Mucosa of descending colon (tissue), 3 donors: ENCODE measurements at places on chromosomes 6 and 20. TPM values are rescaled to one million over a fixed set of nuclear protein-coding genes. Genes with fewer than 3 reads are reported as not detected.
A peak's percentile ranks its signal among the peaks of the same experiment; 100 is the strongest.

DNA sequence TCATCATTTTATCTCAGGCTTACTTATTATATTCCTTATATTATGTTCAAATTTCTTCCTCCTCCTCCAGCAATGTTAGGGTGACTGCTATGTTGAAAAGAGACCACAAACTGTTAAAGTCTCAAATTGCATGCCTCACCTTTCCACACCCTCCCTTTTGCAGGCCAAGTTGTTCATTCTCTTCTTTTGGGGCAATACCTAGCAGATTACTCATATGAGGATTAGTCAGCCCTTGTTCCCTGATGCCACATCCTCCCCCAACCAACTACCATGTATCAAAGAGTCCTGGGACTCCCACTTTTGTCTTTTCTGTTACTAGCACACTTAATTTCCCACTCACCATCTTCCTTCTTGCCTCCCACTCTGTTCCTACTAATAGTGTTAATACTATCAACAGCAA lies 434.7 kb downstream of the BCKDHB start:
- no peak for DNase-seq

GRCh38 chr6:77620278-77620882 lies 32.5 kb upstream of the MEI4 start:
- no peak for DNase-seq

GRCh38 chr20:57114290-57115005 lies 152.0 kb downstream of the BMP7 start:
- DNase-seq, result no peak

DNA sequence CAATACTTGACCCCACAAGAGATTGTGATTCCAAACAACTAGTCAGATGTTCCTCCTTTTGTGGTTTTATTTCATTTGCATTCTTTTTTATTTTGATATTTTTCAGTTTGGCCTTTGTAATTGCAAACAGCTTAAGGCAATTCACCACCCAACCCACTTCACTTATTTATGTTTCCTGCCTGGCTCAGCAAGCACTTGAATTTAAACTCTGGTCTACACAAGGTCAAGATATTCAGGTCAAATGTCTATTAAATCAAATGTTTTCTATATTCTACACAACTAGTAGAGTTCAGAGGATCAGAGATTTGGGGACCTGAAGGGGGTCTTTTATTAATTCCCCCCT lies 100.1 kb downstream of the SGK1 start:
- DNase-seq, result no peak

DNA sequence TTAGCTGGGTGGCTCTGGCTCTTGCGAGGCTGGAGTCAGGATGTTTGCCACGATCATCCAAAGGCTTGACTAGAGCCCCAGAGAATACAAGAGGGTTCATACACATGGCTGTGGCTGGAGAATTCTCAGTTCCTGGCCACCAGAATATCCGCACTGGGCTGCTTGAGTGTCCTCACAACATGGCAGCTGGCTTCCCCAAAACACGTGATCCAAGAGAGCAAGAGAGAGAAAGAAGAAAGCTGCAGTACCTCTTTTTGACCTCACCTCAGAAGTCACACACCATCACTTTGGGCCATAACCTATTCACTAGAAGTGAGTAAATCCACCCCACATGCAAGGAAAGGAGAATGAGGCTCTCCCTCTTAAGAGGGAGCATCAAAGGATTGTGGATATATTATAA lies 21.5 kb upstream of the BPIFB1 start:
- no peak for DNase-seq

GRCh38 chr6:8352335-8352965 lies 82.9 kb downstream of the SLC35B3 start:
- DNase-seq, result no peak

DNA sequence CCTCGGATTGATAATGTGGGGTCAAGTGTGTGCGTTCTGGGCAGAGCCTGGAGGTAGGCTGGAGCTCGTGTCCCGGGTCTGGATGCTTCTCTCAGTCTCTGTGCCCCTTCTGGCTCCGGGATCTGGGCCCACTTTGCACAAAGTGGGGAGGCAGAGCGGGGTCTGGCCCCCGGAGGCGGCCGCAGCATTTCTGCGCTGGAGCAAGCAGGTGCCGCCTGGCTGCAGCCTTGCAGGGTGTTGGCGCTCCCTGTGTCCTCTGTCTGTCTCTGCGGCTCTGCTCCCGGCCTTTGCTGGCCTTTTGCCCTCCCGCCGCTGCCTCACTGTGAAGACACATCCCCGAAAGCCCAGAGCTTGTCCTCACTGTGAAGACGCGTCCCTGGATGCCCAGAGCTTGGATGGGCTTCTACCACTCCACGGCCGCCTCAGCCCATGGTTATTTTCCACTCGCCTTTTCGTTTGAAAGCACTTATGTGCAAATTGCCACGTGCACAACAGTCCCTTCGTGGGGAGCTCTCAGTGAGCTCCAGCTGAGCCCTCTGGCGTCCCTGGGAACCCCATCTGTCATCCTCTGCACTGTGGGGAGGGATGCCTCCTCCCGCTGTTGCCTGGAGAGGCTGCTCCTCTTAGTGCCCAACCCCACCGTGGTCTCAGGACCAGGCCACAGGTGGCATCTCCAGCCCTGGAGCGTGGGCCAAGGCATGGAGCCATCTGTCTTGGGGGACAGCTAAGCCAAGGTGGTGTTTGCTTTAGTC lies 17.4 kb downstream of the SLCO4A1 start:
- DNase-seq, result no peak

GRCh38 chr6:151014404-151015100 lies 149.1 kb downstream of the MTHFD1L start:
- DNase-seq, result peak; percentile 66

DNA sequence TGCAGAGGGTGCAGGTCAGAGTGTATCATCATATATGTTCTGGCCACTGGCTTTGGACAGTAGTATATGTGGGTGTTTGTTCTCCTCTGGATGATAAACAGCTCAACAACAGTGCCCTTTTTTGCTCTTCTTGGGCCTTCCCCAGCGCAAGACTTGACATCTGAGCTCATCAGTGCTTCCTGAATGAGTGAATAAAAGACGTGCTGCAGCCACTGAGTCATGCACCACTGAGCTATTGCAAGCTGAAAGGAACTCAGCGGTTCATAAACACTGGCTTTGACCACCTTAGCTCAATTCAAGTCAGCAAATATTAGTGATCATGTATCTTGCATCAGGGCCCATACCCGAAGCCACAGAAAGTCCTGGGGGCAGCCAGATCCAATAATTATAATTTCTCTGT lies 105.3 kb upstream of the KCNG1 start:
- DNase-seq, result no peak

DNA sequence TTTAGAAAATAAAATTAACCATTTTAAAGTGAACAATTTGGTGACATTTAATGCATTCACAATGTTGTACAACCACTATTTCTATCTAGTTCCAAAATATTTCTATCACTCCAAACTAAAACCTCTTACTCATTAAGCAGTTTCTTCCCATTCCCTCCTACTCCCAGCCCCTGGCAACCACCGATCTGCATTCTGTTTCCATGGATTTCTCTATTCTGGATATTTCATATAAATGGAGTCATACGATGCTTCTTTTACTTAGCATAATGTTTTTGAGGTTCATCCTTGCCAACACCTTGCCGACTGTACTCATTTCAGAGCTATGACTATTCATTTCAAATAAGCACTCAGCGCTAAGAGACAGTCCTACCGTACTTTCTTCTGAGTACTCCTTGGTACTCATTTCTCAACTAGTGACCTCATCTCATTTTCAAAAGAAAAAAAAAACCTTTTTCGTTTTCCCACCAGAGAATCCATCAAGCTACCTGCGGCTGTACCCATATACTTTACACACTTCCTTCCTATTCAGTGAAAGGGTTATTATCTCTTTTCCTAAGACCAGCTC lies 259.2 kb downstream of the UTRN start:
- DNase-seq, result no peak

DNA sequence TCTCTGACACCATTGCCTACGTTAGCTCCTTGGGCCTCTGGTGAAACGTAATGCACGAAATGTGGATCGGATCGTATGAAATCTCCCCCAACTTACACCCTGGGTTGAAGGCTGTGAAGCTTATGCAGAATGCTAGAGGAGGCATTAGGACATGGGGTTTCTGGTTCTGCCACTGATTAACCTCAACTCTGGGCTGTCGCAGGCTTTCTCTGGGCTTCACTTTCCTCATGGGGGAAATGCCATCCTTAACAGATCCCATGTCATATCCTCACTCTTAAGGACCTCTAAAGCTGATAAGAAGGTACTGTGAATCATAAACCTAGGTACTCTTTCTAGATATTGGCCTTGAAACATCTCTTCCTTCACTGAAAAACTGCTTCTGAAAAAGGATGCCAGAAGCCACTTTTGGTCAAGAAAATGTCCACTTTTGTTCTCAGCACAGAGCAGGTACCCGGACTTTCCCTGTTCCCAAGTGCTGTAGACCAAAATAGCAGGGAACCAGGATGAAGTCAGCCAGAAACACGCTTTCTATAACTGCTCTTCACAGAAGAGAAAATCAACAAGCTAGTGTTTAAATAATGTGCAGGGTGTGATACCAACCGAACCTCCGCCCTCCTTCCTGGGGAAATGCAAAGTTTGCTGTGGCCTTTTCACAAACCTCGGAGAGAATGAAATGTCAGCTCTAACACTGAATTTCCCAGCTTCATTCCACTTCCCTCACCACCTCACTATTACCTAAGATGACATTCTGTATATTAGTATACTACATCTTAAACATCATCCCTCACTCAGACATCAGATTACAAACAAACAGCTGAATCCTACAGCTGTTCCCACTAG lies 118.9 kb downstream of the BACH2 start:
- no peak for DNase-seq

- DNase-seq, result no peak
Measured at GRCh38 chr20:58618351-58619076, 32.6 kb upstream of the STX16 start.

GRCh38 chr6:99241905-99242534 lies 107.5 kb downstream of the FAXC start:
- no peak for DNase-seq

GRCh38 chr6:11419763-11420453 lies 117.6 kb upstream of the TMEM170B start:
- DNase-seq, result no peak

- DNase-seq, result no peak
Measured at GRCh38 chr6:18465410-18466154, 78.4 kb downstream of the RNF144B start.

DNA sequence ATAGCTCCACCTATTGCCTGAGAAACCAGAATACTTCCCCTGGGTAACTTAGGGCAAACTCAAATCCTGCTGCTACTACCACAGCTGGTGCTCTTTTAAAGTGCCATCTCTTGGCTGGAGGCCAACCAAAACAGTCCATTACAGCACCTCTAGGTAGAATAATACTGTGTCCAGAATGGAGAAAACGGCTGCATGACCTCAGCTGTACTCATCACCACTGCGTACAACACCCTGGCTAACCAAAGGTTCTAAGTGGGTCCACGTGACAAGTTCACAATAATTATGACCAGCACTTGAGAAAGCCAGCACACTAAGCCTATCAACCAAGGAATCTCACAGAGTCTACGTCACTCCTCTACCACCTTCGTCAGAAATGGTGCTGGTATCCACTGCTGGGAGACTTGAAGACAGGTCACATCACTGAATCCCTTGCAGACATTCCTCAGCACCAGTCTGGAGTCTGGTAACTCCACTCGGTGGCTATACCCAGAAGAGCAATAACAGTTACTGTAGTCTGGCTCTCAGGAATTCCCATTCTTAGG lies 40.9 kb upstream of the PKIB start:
- DNase-seq, result no peak

- no peak for DNase-seq
Measured at GRCh38 chr6:36594816-36595643, 868 bp downstream of the SRSF3 start.

GRCh38 chr6:132919045-132919860 lies 104.9 kb downstream of the RPS12 start:
- peak; percentile 23 for DNase-seq

DNA sequence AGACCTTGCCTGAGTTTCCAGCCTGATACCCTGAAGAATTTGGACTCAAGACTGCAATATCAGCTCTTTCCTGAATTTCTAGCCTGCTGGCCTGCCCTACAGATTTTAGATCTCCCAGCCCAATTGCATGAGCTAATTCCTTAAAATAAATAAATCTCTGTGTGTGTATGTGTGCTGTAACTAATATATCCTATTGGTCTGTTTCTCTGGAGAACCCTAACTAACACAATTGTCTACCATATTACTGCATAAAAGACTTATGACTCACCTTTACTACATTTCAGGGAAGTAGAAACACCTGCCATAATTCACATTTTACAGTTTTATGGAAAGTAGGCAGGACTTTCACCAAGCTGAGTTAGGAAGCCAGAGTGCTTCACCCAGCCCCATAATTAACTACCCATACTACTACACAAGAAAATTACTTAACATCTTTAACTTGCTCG lies 90.7 kb upstream of the BEND6 start:
- DNase-seq, result no peak

DNA sequence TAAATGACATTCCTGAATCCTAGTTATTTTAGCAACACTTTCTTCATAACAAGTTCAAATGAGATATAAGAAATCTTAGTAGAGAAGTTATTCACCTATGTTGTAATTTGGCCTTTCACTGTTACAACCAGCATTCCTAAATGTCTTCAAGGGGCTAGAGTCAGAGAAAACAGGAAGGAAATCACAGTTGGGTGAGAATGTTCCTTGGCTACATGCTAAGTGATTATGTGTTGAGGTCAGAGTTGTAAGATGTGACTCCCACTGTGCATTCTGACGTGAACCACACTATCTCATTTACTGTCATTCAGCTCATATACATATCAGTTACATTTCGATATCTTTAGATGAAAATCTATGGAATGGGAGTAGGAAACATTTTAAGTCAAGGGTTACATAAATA lies 51.0 kb upstream of the MLIP start:
- no peak for DNase-seq

DNA sequence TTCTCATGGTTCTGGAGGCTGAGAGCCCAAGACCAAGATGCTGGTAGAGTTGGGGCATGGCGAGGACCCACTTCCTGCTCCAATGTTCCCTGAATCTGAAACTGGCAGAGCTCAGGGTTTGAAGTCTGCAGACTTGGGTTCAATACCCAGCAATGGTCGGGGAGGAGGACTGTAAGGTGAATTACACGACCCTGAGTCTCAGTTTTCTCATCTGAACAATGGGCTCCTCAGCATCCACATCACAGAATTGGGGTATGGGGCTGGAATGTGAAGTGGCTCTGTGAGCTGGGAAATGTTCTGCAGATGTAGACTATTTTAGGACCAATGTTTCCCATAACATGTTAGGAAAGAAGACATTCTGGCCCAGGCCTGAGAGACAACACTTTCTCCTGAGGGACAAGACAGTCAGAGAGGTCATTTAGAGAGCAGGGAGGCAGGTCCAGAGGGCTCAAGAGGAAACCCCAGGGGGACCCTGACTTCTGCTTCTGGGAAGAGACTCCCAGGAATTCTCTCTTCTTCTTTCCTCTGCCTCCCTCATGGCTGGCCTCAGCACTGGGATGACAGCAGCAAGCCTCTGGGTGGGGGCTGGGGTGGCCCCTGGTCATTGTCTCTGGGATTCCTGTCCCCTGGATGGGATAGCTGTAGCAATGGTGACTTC lies 141.3 kb upstream of the PMEPA1 start:
- DNase-seq, result no peak

ECT2L gene
- not detected for total RNA-seq

TRAPPC3L gene
- not detected for total RNA-seq

TBX18 gene
- total RNA-seq, result 1.7 TPM

PLCB1 gene
- total RNA-seq, result 8.8 TPM

AIF1 gene
- 28.4 TPM for total RNA-seq

TRIM40 gene
- total RNA-seq, result 19.8 TPM

TFEB gene
- 40.2 TPM for total RNA-seq

JPH2 gene
- total RNA-seq, result 87.3 TPM

BTN1A1 gene
- not detected for total RNA-seq

RAMACL gene
- 0.66 TPM for total RNA-seq

OPN5 gene
- total RNA-seq, result not detected

SLC17A9 gene
- total RNA-seq, result 22.2 TPM

ESR1 gene
- total RNA-seq, result 1.6 TPM

CST5 gene
- not detected for total RNA-seq

CTSZ gene
- total RNA-seq, result 271 TPM
